Adrenal gland (tissue), 19 donors: ENCODE measurements at places on chromosomes 12 and 14. TPM values are rescaled to one million over a fixed set of nuclear protein-coding genes. Genes with fewer than 3 reads are reported as not detected.

Gene PRB2
- not detected for polyA plus RNA-seq

Gene PRIM1
- polyA plus RNA-seq: 7.2 TPM

Gene LPAR5
- 1.3 TPM for polyA plus RNA-seq

Gene CLEC9A
- polyA plus RNA-seq: 0.07 TPM

Gene HOXC4
- 2.9 TPM for polyA plus RNA-seq

Gene SLC7A8
- polyA plus RNA-seq: 21.0 TPM

Gene KCTD10
- 21.6 TPM for polyA plus RNA-seq

Gene PUS7L
- polyA plus RNA-seq: 15.5 TPM

Gene PAPLN
- 4.2 TPM for polyA plus RNA-seq

DNA sequence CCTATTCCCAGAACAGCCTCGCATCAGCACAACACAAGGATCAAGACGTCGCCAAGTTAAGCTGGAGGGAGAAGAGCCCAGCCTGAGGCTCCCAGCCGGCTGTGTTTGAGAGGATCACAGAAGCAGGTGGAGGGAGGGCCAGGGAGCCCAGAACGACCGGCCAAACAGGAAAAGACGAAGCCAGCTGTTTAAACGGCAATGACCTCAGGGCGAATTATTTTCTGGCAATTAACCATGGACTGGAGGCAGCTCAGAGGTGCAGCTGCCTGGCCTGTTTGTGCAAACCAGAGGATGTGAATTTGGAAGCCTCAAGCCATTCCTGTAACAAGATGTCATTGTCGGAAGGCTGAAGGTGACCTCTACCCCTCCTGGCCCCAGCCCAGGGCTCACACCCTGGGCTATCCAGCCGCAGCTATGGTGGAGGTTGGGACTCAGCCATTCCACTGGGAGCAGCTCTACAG lies 175.8 kb upstream of the PRMT8 start:
- no peak for DNase-seq

DNA sequence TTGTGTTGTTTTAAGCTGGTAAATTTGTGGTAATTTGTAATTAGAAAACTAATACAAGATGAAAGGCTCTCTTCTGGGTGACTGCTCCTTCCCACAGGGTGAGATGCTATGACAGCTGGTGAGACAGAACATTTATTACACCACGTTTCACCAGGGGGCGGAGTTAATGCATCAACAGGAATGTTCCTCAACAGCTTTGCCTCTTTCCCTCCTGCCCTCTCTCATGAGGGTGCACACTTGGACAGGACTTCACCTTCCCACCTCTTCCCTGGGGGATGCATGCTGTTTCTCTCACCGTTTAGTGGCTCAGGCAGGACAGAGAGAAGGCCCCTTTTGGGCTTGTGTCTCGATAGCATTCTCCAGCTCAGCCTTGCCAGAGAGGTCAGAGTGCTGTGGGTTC lies 13.4 kb upstream of the PPP1R1A start:
- DNase-seq: no peak

- no peak for DNase-seq
Observed at GRCh38 chr12:123242116-123242904, 9.1 kb downstream of the MTRFR start.

GRCh38 chr12:58306266-58307000 lies 365.1 kb downstream of the ATP23 start:
- DNase-seq: no peak

DNA sequence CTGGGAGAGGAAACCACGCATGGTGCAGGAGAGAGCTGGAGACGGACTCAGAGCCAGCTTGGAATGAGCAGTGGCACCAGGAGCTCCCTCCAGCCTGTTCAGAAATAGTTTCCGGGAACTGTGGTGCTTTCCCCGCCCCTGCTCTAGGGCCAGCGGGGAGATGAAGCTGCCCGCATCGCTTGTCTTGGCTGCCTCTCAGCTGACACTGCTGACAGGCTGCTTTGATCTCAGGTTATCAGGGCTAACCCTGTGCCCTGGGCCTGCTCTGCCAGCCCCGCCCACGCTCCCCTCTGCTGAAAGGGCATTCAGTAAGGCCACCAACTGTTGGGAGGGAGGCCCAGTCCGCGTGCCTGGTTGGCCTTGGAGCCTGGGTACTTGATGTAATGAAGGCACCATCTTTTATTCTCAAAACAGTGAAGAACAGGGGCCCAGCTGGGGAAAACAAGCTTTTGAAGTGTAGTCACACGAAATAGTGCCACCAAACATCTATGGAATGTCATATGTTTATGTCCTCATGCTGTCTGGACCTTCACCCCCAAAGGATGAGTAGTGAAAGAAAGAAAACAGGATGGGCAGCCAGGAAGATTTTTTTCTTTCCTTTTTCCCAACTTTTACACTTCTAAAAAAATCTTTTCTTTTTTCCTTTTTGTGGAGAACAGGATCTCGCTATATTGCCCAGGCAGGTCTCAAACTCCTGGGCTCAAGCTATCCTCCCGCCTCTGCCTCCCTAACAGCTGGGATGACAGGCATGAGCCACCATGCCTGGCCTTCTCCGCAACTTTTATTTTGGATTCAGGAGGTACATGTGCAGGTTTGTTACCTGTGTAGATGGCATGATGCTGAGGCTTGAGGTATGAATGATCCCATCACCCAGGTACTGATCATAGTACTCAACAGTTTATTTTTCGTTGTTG lies 115.9 kb upstream of the TBX3 start:
- peak; percentile 98 for DNase-seq

DNA sequence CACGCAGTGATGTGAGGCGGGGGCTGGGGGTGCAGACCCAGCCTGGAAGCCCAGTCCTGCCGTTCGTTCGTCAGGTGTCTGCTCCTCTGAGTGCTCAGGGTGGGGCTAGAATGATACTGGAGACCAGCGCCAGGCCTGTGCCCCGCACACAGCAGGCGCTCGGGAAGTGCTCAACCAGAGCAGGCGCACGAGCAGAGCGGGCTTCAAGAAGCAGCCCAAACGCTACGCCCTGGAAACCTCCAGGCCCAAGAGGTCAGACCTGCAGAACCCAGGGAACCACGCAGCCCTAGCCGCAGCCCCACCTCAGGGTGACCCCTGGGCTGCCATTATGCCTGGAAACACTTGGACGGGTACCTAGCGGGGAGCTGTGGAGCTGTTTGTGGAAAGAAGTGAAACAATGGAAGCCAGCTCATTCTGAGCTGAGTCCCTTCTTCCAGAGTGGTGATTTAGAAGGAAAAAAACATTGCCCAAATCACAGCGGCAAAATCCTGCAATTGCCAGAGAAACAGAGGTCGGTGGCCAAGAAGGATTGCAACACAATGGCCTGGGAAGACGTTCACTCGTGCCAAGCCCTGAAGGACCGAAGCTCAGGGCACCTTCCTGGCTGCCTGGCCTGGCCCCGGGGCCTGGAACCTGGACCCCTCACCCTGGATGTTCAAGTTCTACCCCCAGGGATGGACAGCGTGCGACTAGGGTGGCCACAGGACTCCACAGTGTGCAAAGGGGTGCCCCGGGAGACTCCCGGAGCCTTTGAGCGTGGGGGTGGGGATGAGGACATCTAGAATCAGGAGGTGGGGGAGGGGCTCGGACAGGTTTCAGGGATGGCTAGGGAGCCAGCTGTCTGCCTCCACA lies 40.4 kb upstream of the DIO3 start:
- peak; percentile 61 for DNase-seq

- DNase-seq: no peak
Observed at GRCh38 chr12:44848703-44849085, 27.4 kb downstream of the NELL2 start.

- no peak for DNase-seq
Observed at GRCh38 chr12:26717757-26718156, 115.2 kb downstream of the ITPR2 start.

DNA sequence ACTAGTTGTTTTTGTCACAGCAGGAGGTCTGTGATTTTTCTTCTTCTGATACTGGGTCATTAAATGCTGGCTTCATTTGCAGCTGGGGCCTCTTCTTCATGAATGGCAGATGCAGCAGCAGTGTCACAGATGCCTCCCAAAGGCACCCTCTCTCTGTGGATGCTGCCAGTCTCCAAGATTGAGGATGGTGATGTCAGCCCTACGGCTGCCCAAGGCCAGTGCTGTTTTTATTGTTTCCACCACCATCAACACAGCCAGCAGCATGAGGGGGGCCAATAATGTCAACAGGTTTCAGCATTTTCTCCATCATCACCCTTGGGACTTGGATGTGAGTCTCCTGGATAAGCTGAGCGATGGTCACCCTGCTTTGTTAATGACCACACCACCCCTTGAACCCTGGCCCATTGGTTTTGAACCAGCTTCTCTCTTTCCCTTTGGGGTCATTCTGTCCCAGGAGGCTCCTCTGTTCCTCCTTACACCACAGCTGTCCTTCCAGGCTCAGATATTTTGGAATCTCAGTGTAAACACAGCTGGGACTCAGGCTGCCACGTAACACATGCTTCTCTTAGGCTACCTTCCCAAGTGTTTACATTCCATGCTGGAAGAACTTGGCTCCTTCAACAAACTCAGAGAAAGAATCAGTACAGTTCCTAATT lies 151.7 kb upstream of the DDHD1 start:
- DNase-seq: no peak

- peak; percentile 78 for DNase-seq
Observed at GRCh38 chr12:122951979-122952892, 14.0 kb downstream of the ABCB9 start.

DNA sequence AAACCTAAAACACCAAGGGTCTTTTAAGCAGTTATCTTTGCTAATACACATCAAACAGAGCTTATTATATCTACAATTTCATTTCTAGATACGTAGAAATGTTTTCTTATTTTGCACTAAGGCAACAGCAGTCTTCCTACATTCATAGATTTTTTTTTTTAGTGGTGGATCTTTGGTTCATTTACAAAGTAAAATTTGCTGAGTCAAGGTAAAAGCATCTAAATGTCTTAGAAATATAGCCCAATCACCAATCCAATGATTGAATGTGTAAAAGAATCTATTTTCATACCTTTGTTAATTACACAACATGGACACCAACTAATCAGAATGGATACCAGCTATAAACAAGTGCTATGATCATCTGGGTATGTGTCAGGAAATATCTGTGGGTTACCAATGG lies 272.2 kb upstream of the TMPO start:
- no peak for DNase-seq

- DNase-seq: no peak
Observed at GRCh38 chr14:104471114-104471513, 108.5 kb upstream of the C14orf180 start.

DNA sequence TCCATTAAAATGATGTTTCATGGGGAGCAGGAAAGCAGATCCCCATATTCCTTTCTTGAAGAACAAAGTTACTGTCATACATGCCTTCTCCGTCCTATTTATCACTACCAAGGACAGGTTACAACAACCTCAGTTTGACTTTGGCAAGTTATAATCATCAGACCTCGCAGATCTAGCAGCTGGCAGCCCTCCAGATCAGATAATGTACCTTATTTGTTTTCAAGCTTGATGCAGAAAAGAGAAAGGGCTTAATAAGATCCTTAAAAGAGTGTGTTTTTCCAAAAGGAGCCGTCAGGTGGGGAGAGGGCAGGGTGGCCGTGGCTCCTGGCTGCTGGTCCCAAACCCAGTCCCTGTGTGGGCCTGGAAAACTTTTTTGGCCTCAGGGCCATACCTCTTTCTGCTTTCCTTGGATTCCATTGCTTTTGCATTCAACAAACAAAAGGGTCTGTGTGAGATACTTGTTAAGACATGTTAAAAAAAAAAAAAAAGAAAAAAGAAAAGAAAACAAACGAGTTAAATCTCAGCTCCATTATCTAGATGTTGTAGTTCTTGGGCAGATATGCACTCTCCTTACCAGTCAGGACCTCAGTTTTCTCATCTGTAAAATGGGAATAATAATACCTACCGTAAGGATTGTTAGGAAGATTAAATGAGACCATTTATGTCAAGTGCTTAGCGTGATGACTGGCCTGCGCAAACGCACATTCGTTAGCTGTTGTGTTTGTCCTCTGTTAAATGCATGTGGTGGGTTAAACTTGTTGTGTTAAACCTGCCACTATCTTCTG lies 64.6 kb downstream of the B4GALNT3 start:
- DNase-seq: peak; percentile 75

- no peak for DNase-seq
Observed at GRCh38 chr12:43761500-43761899, 2.7 kb downstream of the IRAK4 start.

- DNase-seq: no peak
Observed at GRCh38 chr12:88339966-88340365, 197.9 kb downstream of the TMTC3 start.

GRCh38 chr12:15393995-15394394 lies 71.7 kb downstream of the PTPRO start:
- DNase-seq: no peak

- no peak for DNase-seq
Observed at GRCh38 chr14:100576091-100577085, 10.8 kb downstream of the BEGAIN start.

DNA sequence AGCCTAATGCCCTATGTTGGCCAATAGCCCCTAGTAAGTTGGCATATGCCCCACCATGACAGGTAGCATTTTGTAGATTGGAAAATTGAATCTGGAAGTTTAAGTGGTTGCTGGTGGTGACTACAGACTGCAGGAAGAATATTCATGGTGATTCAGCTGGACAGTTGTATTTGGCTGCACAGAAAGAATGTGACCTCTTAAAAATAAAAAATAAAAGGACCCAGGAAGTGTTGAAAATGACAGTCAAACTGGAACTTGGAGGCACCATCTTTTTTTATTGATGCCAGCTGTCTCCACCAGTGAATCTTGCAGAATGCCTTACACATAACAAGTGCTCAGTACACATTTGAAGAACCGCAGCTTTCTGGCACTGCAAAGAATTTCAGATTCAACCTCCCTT lies 73.9 kb downstream of the PRMT8 start:
- no peak for DNase-seq

GRCh38 chr14:36055681-36056225 lies 120.8 kb downstream of the PTCSC3 start:
- no peak for DNase-seq

DNA sequence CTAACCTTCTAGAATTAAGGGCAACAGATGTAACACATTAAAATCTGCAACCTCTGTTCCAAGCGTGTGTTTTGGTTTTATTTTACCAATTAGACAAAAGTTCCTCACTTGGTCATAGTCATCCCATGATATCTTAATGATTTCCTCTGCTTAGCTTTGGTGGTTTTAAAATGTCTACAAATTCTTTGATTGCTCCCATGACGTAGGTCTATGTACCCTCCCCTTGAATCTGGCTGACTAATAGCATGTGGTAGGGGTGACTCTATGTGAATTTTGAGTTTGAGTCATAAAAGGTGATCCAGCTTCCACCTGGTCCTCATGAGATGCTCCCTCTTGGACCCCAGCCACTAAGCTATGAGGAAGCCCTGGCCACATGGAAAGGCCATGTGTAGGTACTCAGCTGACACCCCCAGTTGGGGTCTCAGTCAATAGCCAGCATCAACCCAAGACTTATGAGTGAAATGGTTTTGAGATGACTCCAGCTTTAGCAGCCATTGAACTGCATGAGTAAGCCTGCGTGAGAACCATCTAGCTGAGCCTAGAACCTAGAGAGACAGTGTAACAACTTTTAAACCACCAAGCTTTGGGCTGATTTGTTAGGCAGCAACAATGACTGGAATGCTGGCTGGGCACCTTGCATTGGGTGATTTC lies 247.1 kb downstream of the MSRB3 start:
- no peak for DNase-seq

GRCh38 chr12:130161261-130162243 lies 712 bp upstream of the FZD10 start:
- DNase-seq: no peak
